ENCODE measurements at places on chromosomes 5 and 9.

GRCh38 chr5:79878136-79878679, 112.9 kb downstream of the MTX3 start:
- H3K36me3 ChIP-seq, result no peaks in the 10 kb centered on the region
- H3K4me1 ChIP-seq, result no peaks in the 10 kb centered on the region
- H3K27ac ChIP-seq, result no peak overlapping the region
- no peaks in the 10 kb centered on the region for H3K27me3 ChIP-seq
- no peak overlapping the region for H3K4me3 ChIP-seq

DNA sequence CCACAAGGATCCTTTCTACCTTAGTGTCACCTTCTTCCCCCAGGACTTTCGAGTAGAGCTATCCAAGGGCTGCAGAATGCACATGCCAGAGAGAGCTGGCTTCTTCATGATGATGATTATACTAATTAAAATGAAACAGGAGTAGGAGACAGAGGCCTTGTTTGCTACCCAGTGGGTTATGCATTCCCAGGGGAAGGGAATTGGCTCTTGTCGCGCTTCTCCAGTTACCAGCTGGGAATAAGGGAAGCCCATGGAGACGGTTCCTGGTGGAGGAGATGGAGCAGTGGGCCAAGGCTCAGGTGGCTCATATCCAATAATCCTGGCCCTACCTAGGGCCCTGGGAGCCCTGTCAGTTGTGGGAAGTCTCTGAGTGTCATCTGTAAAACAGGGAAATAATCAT, 65.1 kb downstream of the WWC1 start:
- H3K27ac ChIP-seq, result no peak overlapping the region
- no peak for DNase-seq
- no peaks in the 10 kb centered on the region for H3K36me3 ChIP-seq
- no peaks in the 10 kb centered on the region for H3K4me1 ChIP-seq
- no peak overlapping the region for H3K4me3 ChIP-seq
- no peaks in the 10 kb centered on the region for H3K27me3 ChIP-seq

- H3K27ac ChIP-seq, result no peak overlapping the region
- H3K4me1 ChIP-seq, result no peaks in the 10 kb centered on the region
- no peak for DNase-seq
- no peaks in the 10 kb centered on the region for H3K36me3 ChIP-seq
Measured at GRCh38 chr9:33637881-33638280, 113.8 kb downstream of the ANKRD18B start.

DNA sequence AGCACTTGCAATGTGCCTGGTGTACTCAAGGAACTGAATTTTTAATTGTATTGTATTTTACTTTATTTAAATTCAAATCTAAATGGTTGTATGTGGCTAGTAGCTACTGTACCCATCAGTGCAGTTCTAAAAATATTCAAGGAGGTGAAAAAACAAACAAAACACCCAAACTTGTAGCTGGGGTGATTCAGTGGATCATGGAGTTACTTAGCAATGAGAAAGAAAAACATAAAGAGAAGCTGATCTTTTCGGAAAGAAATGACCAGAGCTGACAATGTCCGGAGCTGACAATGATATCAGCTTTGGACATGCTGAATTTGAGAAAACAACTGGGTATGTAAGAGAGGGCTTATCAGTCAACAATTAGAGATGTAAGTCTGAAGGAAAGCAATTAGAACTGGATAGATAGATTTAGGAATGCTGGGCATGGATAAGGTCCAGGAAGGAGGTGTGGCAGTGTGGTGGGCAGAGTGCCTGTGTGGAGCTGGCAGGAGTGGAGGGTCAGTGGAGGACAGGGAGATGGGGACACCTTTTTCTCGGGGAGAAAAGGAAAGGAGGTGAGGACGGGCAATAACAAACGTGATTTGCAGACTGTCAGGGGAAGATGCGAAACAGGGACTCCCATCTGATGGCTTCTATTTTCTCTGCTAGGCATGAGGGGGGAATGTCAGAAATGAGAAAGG, 113.2 kb downstream of the DCP2 start:
- no peak overlapping the region for H3K4me3 ChIP-seq
- no peak for DNase-seq
- peaks cover 28% of the 10 kb centered on the region for H3K4me1 ChIP-seq
- no peaks in the 10 kb centered on the region for H3K36me3 ChIP-seq

- no peak for DNase-seq
- H3K36me3 ChIP-seq, result no peaks in the 10 kb centered on the region
- no peak overlapping the region for H3K27ac ChIP-seq
- H3K4me3 ChIP-seq, result no peak overlapping the region
- no peaks in the 10 kb centered on the region for H3K27me3 ChIP-seq
Measured at GRCh38 chr5:73387601-73388305, 60.8 kb downstream of the FOXD1 start.

- no peak overlapping the region for H3K4me3 ChIP-seq
- H3K27ac ChIP-seq, result no peak overlapping the region
- DNase-seq, result no peak
Measured at GRCh38 chr5:156405988-156406387, 79.0 kb downstream of the SGCD start.

DNA sequence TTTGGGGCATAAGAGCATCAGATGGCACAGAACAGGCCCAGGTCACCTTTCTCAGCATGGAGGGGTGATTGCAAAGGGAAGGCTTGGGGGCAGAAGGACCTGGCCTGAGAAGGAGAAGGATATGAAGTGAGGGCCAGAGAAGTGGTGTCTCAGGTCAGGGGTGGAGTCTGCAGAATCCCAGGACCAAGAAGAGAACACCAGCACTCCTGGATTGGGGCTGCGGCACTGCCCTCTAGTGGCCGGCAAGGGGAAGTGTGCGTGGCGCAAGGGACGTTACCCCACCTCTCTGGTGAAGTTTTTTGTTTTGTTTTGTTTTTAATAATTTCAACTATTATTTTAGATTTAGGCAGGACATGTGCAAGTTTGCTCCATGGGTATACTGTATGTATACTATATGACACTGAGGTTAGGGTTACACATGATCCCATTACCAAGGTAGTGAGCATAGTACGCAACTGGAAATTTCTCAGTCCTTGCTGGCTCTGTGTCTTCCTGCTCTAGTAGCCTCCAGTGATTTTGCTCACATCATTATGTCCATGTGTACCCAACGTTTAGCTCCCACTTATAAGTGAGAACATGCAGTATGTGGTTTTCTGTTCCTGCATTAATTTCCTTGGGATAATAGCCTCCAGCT, 1548.6 kb downstream of the EFNA5 start:
- H3K27ac ChIP-seq, result no peak overlapping the region
- no peaks in the 10 kb centered on the region for H3K27me3 ChIP-seq
- H3K36me3 ChIP-seq, result no peaks in the 10 kb centered on the region
- no peaks in the 10 kb centered on the region for H3K4me1 ChIP-seq

GRCh38 chr9:76519075-76519835, 60.3 kb downstream of the GCNT1 start:
- DNase-seq, result no peak
- H3K27me3 ChIP-seq, result no peaks in the 10 kb centered on the region
- no peak overlapping the region for H3K27ac ChIP-seq
- no peak overlapping the region for H3K4me3 ChIP-seq
- H3K36me3 ChIP-seq, result no peaks in the 10 kb centered on the region

- H3K27ac ChIP-seq, result no peak overlapping the region
- no peak overlapping the region for H3K4me3 ChIP-seq
- H3K4me1 ChIP-seq, result no peaks in the 10 kb centered on the region
- DNase-seq, result no peak
- no peaks in the 10 kb centered on the region for H3K27me3 ChIP-seq
Measured at GRCh38 chr5:62585751-62586150, 7.1 kb downstream of the LRRC70 start.

DNA sequence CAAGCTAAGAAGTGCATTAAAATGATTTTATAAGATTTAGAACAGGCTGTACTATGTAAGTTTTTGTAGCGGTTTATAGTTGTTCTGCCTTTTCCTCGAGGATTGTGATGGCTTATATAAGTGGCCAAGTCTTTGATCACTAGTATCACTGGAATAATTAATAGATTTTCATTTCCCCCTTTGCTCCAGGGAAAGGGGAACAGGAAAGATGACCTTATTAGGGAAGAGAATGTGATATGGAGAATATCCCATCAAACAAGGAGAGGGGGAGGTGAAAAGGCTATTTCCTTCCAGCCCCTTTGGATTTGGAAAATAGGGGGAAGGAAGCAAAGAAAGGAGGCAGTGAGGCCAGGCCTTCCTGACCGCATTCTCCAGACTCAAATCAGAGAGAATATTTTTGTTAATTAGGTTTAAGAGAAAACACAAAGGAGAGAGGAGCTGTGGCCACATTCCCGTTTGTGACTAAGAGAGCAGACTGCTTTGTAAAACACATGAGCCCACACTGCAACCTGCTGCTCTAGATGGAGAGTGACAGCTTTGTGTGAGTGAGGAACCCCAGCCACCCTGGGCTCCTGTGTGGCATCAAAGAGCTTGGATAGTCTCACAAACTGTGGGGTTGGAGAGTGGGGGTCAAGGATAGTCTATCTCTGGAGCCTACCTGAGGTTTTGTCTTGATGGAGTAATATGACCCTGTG, 359.5 kb downstream of the DTWD2 start:
- no peaks in the 10 kb centered on the region for H3K4me1 ChIP-seq
- no peak for DNase-seq
- H3K27ac ChIP-seq, result no peak overlapping the region
- no peak overlapping the region for H3K4me3 ChIP-seq
- H3K36me3 ChIP-seq, result no peaks in the 10 kb centered on the region
- H3K27me3 ChIP-seq, result no peaks in the 10 kb centered on the region

DNA sequence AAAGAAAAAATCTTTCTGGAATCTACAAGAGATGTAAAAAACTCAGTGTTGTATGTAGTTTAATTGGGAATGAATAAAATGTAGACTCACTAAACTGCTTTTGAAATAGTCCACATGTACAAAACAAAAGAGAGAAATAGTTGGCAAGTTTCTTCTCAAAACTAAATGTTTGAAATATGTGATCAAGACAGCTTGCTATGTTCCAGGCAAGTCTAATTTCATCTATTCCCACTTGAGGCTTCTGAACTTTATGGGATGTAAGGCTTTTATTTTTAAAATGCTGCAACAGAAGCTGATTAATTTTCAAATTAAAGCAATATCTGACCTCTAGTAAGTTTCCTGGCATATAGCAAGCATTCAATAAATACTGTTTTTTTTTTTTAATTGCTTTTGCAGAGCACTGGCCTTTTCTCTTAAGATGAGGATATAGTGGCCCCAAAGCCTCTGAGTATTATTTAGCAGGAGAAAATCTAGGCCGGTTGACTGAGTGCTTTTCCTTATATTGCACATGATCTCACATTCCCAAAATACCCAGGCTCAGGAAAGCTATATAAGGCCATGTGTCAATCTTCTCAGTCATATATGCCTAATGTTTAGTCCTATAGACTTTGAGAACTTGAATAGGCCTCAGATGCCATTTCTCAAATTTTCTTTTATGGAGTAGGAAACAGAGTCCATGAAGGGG, 183.2 kb downstream of the NTRK2 start:
- DNase-seq, result no peak
- no peaks in the 10 kb centered on the region for H3K36me3 ChIP-seq
- no peaks in the 10 kb centered on the region for H3K4me1 ChIP-seq
- no peaks in the 10 kb centered on the region for H3K27me3 ChIP-seq
- H3K4me3 ChIP-seq, result no peak overlapping the region
- H3K27ac ChIP-seq, result no peak overlapping the region

- no peaks in the 10 kb centered on the region for H3K27me3 ChIP-seq
- H3K4me1 ChIP-seq, result no peaks in the 10 kb centered on the region
- no peak for DNase-seq
- no peaks in the 10 kb centered on the region for H3K36me3 ChIP-seq
- H3K4me3 ChIP-seq, result no peak overlapping the region
Measured at GRCh38 chr9:132965478-132965877, 13.0 kb upstream of the GFI1B start.

DNA sequence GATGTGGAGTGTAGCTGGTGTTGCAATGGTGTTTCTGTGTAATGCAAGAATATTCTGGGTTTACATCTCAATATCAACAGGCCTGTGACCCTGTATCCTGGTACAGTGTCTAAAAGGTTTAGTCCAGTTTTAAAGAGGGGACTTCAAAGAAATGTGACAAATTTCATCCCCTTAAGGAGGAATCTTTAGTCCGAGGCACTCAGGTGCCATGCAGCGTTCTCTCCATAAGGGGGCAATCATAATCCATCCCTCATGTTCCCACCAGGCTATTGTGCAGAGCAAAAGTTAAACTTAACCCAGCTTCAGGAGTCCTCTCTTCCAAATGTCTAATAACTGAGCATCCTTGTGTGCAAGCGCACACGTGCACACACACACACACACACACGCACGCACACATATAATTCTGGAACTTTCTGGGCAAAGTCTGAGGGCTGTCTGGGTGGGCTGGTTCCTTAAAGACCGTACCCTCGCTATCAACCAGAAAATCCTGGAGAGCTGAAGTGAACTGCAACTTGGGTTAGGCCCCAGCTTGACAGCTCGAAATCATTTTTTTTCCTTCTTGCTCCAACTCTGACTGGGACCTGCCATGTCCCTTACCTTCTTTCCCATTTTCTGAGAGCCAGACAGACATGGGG, 46.0 kb downstream of the CRB2 start:
- no peak overlapping the region for H3K27ac ChIP-seq
- no peaks in the 10 kb centered on the region for H3K36me3 ChIP-seq
- H3K27me3 ChIP-seq, result no peaks in the 10 kb centered on the region

DNA sequence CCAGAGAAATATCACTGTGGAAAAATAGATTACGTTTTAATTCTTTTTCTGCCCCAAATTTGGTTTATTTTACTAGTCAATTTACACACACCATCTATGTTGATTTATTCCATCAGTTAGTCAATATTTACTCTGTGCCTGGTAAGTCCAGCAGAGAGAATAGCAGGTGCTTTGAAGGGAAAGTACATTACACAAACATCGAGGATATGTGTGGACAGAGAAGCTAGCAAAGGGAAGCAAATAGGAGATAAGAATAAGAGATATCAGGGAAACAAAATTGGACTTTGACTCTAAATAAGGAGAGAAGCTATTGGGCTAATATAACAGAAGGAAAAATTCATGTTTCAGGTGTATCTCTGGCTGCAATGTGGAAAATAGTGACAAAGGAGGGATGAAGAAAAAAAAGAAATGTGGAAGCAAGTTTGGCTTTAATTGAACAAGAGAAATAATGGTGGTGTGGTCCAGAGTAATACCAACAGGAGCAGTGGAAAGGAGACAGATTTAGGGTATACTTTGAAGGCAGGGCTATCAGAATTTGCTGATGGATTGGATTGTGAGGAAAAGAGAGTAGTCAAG, 587.7 kb upstream of the CDH6 start:
- DNase-seq, result no peak
- no peaks in the 10 kb centered on the region for H3K36me3 ChIP-seq
- no peak overlapping the region for H3K4me3 ChIP-seq
- H3K4me1 ChIP-seq, result no peaks in the 10 kb centered on the region
- no peak overlapping the region for H3K27ac ChIP-seq

DNA sequence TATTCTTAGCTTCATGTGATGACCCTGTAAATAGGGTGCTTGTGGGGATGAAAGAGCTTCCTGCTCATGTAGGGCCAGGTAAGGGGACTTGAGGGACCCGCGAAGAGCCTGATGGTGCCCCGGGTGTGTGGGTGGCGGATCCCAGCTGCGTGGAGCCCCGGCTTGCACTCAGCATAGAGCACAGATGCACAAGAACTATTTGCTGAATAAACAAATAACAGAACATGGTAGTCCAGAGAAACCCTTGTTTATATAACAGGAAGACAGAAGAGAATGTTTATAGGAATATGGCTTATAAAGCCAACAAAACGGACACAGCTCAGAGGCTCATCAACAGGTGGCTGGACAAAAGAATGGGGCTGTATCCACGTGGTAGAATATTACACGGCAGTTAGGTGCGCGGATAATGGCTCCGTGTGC, 106.9 kb upstream of the COL5A1 start:
- no peak for DNase-seq
- peaks cover 5% of the 10 kb centered on the region for H3K4me1 ChIP-seq
- H3K36me3 ChIP-seq, result no peaks in the 10 kb centered on the region
- no peak overlapping the region for H3K4me3 ChIP-seq
- no peak overlapping the region for H3K27ac ChIP-seq

All from testis (tissue), 5 donors.